ENCODE measurements at places on chromosomes 7 and 10.

- H3K4me3 ChIP-seq, result no peak overlapping the region
- H3K4me1 ChIP-seq, result no peaks in the 10 kb centered on the region
- DNase-seq, result no peak
- H3K36me3 ChIP-seq, result no peaks in the 10 kb centered on the region
These were observed 228.3 kb upstream of the TEX47 start for GRCh38 chr7:89023877-89024276.

DNA sequence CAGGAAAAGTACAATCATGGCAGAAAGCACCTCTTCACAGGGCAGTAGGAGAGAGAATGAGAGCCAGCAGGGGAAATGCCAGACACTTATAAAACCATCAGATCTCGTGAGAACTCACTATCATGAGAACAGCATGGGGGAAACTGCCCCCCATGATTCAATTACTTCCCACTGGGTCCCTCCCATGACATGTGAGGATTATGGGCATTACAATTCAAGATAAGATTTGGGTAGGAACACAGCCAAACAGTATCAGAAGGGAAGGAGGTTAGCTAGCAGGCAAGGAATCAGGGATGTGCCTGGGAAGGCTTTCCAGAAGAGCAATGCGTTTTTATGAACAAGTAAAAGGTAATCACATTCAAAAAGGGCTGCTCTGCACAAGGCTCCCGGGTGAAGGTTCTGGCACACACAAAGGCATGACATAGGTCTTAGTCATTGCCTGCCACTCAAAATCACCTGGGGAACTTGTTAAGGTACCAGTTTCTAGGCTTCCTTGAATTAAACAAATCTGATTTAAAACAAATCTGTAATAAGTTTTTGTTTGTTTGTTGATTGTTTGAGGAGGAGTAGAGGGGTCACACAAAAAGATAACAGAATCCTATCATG lies 40.9 kb downstream of the BMPER start:
- H3K4me3 ChIP-seq, result no peak overlapping the region
- no peak for DNase-seq
- H3K27ac ChIP-seq, result no peak overlapping the region
- H3K4me1 ChIP-seq, result no peaks in the 10 kb centered on the region
- H3K27me3 ChIP-seq, result no peaks in the 10 kb centered on the region

DNA sequence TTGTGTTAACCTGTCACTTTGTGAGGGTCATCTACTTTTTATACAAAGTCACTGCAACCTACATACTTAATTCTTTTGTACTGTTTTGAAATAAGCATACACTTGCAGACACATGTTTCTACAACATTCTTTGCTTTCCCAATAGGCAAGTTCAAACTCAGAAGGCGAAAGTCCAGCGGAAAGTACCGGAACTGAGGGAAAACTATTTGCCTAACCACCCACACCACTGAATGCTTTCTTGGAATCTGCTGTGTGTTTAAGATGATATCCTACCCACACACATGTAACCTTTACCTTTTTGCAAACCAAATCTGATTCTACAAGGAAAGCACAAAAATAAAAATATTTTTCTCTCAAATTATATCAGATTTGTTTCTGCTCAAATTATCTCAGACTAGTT lies 139.4 kb upstream of the AGR3 start:
- H3K27me3 ChIP-seq, result no peaks in the 10 kb centered on the region
- no peaks in the 10 kb centered on the region for H3K36me3 ChIP-seq
- peaks cover 17% of the 10 kb centered on the region for H3K4me1 ChIP-seq
- DNase-seq, result no peak
- H3K4me3 ChIP-seq, result no peak overlapping the region
- peak overlapping the region; percentile 13 for H3K27ac ChIP-seq

DNA sequence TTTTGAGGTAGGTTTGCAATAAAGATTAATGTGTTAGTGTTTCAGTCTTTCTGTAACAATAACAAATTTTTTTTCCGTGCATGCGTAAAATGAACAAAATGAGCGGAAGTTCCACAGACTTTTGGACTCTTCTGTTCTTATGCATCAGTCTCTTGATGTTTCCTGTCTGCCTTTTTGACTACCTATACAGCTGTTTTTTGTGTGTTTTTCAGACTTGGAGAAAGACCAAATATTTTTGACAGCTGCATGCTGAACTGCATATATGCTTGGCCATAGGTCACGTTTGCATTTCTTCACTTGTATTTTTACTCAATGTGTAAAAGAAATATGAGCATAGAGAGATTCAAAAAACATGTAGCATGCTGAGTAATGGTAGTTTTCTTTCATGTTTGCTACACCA lies 119.3 kb downstream of the BBS9 start:
- no peaks in the 10 kb centered on the region for H3K27me3 ChIP-seq
- H3K36me3 ChIP-seq, result no peaks in the 10 kb centered on the region
- no peak overlapping the region for H3K4me3 ChIP-seq
- H3K27ac ChIP-seq, result no peak overlapping the region

DNA sequence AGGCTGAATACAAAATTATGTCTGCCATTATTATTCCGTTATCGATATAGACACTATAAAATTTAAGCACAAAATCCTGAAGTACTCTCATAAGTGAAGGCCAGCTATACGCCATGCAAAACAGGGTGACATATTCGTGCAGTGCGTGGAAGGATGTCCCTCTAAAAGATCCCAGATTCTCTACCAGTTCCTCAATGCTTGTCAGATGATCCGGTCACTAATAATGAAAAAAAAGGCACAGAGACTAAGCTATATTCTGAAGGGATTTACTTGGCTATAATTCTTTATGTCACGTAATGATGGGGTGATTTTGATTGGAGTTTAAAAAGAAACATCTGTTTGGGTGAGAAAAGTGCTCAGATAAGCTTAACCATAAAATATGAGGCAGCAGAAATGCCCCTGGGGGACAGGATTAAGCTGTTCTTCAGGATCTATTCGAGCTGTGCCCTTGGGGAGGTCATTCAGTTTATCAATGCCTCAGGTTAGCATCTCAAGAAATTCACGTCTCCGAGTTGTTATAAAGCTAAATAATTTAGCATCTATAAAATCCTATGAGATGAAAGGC lies 229.7 kb upstream of the PITRM1 start:
- no peaks in the 10 kb centered on the region for H3K27me3 ChIP-seq
- no peaks in the 10 kb centered on the region for H3K36me3 ChIP-seq

DNA sequence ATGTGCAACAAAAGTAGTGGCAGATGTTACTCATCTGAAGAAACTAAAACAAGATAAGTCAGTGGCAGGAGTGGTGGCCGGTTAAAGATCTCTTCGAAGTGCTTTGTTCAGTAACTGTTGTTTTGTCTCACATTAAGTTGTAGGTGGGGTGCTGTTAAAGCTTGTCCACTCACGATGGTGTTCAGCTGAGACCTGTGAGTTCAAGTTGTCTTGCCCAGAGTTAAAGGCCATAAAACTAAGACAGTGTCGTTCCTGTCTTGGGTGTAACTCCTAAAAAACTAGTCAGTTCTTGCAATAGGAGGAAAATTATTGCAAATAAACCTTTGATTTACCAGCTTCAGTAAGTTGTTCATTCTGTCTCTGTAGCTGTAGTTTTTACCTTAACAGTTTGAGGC lies 857 bp upstream of the FOXP2 start:
- DNase-seq, result no peak
- H3K4me3 ChIP-seq, result no peak overlapping the region
- no peaks in the 10 kb centered on the region for H3K36me3 ChIP-seq
- H3K27me3 ChIP-seq, result peaks cover 39% of the 10 kb centered on the region
- H3K4me1 ChIP-seq, result no peaks in the 10 kb centered on the region

DNA sequence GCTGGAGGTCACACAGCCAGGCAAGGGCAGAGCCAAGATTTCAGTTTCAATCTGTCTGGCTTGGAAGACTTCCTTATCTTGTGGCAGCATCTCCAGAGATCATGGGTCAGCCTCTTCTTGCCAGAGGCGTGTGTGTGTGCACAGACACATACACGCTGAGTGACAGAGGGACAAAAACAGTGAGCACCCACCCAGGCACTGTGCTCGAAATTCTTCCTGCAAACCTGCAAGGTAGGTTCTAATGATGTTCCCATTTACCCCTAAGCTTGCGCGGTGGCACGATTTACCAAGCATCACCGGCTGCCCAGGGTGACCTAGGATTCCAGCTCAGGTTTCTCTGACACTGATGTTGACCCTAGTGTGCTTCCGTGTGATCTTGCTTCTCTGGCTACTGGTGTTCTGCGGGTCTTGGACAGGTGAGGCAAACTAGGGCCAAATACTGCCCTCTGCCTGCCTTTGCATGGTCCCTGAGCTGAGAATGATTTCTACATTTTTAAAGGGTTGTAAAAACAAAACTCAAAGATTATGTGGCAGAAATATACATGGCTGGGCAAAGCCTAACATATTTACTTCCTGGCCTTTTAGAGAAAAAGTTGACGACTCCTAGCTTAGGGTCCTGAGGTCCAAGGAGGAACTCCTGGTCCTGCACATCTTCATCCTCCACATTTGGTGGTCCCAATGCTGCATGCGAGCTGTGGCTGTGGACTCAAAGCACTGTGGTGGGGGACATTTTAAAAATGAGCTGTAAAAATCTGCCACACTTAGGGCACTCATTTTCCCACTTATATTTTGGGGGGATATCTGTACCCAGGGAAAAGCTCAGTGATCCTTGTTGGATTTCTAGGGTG lies 268.5 kb downstream of the RPS24 start:
- peaks cover 11% of the 10 kb centered on the region for H3K27me3 ChIP-seq
- peaks cover 4% of the 10 kb centered on the region for H3K4me1 ChIP-seq
- no peak for DNase-seq
- H3K4me3 ChIP-seq, result peak overlapping the region; percentile 44
- no peaks in the 10 kb centered on the region for H3K36me3 ChIP-seq
- no peak overlapping the region for H3K27ac ChIP-seq

All from RWPE2 (cell line).